ENCODE measurements at places on chromosomes 12 and 14.

- no peak for DNase-seq
These were observed 67.1 kb upstream of the KRR1 start for GRCh38 chr12:75578546-75578945.

DNA sequence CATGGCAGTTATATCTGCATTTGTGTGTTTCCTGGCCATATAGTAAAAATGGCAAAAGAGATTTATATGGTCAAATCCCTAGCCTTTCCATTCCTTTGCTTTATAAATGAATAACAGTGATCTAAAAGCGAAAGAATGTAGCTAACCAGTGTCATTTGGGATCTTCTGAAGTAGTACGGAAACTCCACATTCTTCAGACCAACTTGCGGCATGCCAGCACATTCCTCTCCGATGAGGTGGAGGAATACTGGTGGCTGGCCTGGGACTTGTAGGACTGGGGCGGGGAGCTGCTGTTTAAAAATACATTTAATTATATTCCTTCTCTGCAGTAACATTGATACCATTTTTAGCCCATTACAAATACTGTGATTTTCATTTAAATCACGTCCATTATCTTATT is 85.3 kb downstream of the SAMD4A start:
- DNase-seq, result no peak

DNA sequence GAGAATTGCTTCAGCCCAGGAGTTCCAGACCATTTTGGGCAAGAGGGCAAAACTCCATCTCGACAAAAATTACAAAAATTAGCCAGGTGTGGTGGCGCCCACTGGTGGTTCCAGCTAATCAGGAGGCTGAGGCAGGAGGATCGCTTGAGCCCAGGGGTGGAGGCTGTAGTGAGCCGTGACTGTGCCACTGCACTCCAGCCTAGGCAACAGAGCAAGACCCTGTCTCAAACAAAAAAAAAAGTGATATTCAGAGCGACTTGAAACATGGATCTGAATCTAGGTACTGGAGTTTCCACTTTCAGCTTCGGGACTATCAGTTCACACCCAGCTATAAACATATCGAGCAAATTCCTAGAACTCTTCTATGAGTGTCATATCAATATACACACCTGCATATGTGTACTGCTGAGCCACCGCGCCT is 16.3 kb upstream of the RNF34 start:
- no peak for DNase-seq

GRCh38 chr14:26180221-26180620 is 417.6 kb downstream of the NOVA1 start:
- DNase-seq, result no peak

DNA sequence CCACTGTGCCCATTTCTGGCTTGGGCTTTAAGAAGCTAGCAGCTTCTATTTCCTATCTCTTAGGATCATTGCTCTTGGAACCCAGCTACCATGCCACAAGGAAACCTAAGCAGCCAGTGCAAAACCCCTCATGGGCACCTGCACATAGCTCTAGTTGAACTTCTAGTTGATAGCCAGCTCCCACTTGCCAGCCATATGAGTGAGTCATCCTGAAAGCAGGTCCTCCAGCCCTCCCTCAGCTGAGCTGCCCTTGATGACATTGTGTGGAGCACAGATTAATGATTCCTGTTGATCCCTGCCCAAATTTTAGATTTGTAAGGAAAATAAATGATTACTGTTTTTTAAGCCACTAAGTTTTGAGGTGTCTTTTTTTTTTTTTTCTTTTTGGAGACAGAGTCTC is 234.2 kb upstream of the FBXO33 start:
- DNase-seq, result no peak

DNA sequence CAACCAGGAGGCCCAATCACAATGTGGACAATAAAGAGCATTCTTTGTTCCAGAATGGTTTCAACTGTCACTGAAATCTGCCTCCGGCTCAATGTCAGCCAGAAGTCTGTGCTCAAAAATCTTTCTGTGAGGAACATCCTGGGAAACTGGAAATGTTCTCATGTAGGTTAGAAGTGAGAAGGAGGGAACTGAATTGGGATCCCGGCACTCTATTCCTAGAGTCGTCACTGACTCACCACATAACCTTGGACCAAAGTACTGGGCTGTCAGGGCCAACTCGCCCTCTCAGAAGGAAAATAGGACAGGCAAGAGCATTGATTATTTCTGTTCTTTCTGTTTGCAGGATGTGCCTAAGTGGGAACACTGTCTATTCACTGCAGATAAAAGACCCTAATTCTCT is 57.6 kb downstream of the PRKAB1 start:
- DNase-seq, result no peak

DNA sequence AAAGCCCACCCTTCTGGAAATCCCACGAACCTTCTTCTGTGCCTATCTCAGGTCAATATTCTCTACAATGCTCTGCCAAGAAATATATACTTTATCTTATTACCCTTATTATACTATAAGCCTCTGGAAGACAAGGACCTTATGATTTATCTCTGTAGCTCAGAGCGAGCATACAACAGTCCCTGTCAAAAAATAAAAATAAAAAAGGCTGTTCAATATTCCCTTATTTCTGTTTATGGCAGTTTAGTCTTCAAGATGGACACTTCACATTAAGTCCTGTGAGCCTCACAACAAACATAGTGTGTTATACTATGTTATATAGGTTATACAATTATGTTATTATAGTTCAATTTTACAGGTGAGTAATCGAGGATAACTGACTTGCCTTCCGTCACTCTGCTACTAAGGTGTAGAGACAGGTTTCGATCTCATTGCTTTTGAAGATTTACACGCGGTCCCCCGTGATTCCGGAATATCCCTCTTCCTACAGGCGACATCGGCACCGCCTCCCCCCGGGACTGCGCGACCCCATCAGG is 562 bp downstream of the EAPP start:
- no peak for DNase-seq

DNA sequence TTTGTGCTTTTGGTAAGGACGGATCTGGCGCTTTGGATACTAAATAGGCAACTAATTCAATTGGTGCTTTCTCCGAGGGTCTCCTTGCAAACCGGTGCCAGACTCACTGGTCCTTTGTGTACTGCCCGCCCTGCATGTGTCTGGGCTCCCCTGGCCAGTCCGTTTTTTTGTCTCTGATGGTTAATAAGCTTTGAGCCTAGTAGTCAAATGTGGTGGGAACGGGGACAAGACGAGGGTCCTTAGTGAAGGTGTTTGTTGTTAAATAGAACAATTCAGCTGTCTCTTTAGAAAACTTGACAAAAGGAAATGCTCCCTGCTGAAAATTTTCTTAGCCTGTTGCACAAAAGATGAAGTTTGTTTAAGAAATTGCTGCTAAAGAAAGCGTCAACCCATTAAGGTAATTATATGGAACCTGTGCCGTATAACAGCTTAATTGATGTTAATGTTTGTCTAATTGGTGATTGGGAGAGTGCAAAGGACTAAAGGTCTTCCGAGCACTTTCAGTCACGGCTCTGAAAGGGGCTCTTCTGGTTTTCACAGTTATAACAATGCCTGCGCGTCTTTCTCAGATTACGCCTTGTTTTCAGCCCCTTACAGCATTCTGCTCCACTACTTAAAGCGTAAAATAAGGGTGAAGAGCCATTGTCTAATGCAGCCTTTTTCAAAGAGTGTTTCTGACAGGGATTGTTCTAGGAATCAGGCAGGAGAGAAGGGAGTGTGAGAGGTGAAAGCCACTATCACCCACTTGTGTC is 537.4 kb downstream of the PRKD1 start:
- no peak for DNase-seq

- no peak for DNase-seq
These were observed 67.6 kb upstream of the CDKN3 start for GRCh38 chr14:54329082-54329695.

- DNase-seq, result no peak
These were observed 61.3 kb upstream of the DICER1 start for GRCh38 chr14:95218472-95219193.
